ENCODE measurements at places on chromosomes 3 and 15.

- no peak for DNase-seq
These were observed 671.7 kb downstream of the MECOM start for GRCh38 chr3:168991803-168992202.

GRCh38 chr3:197435426-197435825, 120.3 kb downstream of the BDH1 start:
- DNase-seq: no peak

GRCh38 chr15:68175526-68175925, 29.6 kb downstream of the CALML4 start:
- no peak for DNase-seq

DNA sequence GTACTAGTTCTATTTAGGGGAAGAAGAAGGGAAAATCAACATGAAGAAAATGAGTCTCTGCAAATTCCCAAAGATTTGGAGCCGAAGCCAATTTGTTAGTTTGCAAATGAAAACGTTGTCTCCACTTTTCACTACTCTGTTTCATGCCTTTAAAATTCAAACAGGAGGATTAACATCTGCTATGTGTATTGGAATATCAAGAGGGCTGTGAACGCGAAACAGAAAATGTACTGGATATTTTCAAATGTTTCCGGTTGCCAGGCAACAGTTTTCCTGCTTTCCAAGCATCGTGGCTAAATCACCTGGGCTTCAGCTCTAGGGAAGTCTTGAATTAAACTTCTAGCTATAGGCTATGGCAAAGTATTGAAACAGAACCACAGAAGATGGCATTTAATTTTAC, 172.8 kb downstream of the KCNMB2 start:
- no peak for DNase-seq

DNA sequence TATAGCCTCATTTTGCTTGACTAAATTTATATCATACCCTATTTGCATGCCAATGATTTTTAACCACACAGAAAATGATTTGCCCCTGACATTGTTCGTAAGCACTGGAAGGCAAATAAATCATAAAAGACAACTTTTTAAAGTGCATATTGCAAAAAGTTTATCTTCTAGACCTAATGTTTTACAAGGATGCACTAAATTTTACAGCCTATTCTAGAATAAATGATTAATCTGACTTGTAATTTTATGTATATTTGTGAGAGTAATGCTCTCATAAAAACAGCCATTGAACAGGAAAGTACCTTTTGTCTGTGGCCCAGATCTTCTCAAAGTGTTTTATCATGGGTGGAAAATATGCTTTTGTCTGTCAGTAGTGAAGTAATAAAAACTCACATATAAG, 546.6 kb downstream of the EPHA3 start:
- DNase-seq: no peak

DNA sequence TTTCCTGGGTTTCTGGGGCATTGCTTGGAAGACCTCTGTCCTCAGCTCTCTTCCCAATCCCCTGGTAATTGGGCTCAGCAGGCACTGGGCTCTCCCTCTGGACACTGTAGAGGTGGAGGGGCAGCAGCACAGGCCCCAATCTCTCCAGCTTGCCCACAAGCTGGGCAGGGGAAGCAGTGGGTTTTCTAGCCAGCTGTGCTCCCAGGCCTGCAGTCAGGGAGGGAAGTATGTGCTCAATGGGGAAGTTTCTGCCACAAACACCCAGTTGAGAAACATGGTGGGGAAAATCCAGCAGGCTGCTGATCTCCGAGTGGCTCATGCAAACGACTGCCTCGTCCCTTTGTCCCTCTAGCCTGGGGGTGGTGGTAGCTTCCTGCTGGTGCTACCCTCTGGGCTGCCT, 12.8 kb upstream of the RFT1 start:
- no peak for DNase-seq

- no peak for DNase-seq
These were observed 72.0 kb downstream of the FSIP1 start for GRCh38 chr15:39710681-39711080.

DNA sequence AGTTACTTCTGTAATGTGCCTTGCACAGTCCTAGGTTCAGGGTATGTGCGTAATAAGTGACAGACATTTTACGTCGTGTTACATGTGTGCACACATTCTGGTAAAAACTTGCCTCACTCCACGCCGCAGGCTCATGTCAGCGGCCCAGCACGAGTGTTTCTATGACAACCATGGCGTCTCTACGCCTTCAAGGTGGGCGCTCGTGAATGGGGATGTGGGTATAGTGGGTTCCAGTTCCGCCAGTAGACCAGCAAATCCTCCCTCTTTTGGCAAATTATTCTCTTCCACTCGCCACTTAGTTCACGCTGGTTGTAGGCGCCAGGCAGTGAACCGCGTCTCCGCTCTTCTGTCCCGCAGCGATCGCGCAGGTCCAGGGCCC, 40.3 kb downstream of the CHST14 start:
- no peak for DNase-seq

- DNase-seq: no peak
These were observed 226.6 kb upstream of the TLE3 start for GRCh38 chr15:70324001-70324974.

DNA sequence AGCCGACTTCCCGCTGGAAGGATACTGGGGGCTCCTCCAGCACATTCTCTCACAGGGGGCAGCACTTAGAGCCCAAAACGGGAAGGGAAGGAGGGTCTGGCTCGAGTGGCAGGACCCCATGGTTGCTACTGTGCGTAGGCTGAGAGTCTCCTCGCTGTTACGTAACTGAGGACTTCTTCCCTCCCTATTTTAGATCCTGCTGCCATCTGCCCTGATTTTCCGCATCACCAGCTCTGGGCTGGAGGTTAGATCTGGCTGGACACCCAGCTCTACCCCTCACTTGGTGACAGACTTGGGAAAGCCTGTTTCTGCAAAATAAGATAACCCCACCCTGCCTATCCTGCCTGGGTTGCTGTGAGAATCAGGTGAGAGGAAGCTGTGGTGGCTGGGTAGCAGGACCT, 47.7 kb downstream of the BDH1 start:
- no peak for DNase-seq

- no peak for DNase-seq
These were observed 115.5 kb downstream of the ADCY5 start for GRCh38 chr3:123333401-123333800.

GRCh38 chr3:73622091-73622805, 2.5 kb downstream of the PDZRN3 start:
- DNase-seq: no peak

DNA sequence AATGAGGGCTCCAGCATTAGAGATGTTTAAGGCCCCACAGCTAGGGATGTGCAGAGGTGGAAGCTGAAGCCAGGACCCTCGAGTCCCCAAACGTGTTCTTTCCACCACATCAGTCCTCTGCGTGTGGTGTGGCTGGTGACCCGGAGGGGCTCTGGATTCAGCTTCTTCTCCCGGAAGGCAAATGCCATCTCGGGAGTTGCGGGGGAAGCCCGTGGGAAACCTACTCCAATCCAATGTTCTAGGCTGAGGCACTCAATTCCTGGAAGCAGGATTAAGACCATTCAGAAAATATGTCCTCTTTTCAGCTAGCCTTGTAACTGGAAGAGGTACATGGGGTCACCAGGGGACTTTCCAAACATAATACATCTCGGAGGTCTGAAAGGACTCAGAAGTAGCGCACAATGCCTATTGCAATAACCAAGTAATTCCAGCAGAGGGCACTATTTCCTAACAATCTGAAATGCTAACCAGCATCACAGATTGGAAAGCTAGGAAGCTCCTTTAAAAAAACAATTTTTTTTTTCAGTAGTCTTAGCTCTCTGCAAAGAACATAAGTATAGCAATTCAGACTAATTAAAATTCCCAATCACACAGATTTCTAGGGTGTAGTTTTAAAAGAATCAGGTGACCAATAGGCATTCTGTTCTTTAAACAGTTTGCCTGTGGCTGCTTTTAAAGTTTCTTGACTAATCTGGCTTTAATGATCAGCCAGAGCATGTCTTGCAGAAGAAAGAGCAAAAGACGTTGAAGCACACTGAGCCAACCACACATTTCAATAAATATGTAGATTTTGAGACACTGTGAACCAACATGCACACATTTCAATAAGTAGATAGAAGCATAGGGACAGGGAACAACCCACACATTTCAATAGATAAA, 36.1 kb downstream of the BNC1 start:
- no peak for DNase-seq

DNA sequence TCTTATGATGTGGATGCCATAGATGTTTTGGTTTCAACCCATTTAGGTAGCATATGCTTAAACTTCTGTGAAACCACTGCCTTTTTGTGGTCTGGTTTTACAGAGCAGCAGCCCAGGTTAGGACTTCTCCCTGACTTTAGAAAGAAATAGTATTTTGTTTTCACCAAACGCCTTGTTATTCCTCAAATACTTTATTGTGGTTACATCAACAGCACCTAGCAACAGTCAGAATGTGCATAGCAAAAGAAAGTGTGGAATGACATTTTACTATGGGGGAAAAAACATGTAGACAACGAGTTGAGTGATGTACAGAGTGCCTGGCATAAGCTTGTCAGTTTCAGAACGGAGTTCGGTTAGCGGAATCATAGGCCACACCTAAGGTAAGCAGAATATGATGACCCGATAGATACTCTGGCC, 159.2 kb downstream of the TPRG1 start:
- no peak for DNase-seq

GRCh38 chr15:91917686-91918360, 64.3 kb downstream of the SLCO3A1 start:
- no peak for DNase-seq

- DNase-seq: no peak
These were observed 75.8 kb downstream of the ATP11B start for GRCh38 chr3:182869059-182869458.

- DNase-seq: no peak
These were observed 107.1 kb upstream of the FHIT start for GRCh38 chr3:61358364-61358763.

DNA sequence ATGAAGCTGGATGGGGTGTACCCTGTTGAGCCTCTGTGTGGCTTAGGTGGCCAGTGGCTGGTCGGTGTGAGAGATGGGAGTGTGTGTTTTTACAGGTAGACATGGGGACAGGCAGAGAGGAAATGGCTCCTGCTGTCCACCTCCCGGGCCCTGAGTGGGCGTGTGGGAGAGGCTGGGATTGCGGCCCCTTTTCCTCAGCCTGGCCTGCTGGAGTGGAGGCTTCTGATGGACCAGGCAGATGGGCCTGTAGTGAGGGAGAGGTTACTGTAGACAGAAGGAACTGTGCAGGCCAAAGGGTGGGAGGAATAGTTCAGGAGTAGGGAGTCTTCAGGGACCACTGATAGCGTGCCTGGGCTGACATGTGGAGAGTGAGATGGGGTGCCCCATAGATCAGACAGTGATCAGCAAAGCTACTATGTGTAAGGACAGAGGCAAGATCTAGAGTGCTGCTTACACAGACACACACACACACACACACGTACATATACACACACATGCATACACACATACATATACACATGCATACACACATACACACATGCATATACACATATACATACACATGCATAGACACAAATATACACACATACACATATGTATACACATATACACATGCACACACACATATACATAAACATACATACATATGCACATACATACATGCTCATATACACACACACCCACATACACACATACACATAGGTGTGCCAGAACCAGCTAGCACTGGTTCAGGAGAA, 26.4 kb downstream of the ACAA1 start:
- no peak for DNase-seq

GRCh38 chr3:125062904-125063618, 7.3 kb upstream of the HEG1 start:
- no peak for DNase-seq

GRCh38 chr3:184608209-184608608, 46.6 kb downstream of the EPHB3 start:
- no peak for DNase-seq

GRCh38 chr3:42535981-42536784, 33.7 kb downstream of the VIPR1 start:
- DNase-seq: no peak

DNA sequence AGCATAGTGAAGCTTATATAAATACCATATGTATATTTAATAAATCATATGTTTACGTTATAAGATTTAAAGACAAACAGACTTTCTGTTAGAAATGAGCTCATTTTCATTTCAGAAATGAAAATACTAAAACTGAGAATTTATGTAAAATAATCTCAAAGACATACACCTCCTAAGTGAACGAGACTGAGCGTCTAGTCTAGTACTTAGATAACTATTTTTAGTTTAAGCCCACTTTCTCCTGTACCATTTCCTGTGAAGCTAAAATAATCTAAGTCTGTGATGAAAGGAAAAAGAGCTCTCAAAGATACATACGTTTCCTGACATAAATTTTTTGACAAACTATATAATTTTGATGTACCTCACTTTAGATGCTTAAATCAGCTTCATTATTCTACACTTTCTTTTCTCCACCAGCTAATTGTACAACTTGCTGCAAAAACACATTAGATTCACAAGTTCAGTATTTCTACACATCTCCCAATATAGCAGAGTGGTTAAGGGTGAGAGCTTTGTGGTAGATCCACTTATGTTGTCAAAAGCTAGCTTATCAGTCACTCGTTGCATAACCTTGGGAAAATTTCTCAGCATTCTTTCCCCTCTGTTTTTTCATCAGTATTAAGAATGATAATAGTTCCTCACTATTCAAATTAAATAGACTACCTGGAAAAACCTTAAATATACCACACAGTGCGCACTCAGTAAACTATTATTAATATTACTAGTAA, 703.0 kb downstream of the PLOD2 start:
- no peak for DNase-seq

GRCh38 chr3:177820683-177821316, 623.5 kb upstream of the TBL1XR1 start:
- no peak for DNase-seq

DNA sequence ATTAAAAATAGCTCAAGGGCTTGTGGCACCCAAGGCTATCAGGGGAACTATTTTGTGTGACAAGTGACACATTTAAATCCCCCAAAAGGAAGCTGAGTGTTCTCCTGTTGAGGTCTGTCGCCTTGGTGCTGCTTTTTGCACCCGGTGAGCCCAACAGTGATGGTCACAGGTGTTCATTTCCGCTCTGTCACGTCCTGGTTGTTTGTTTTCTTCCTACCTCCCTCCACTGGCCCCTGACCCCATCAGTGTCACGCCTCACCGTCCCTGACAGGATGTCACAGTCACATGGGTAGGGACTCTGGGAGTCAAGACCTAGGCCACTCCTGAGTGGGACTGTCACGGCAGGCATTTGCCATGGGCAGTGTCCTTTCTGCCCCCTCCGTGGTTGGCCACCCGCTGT, 11.2 kb downstream of the SLCO3A1 start:
- no peak for DNase-seq

- DNase-seq: no peak
These were observed 16.4 kb upstream of the HHATL start for GRCh38 chr3:42719002-42719401.
